NCI-H1417 treated with DMSO at 0.1 percent for 48 hours (cell line): ENCODE measurements at places on chromosomes 6 and 20.

DNA sequence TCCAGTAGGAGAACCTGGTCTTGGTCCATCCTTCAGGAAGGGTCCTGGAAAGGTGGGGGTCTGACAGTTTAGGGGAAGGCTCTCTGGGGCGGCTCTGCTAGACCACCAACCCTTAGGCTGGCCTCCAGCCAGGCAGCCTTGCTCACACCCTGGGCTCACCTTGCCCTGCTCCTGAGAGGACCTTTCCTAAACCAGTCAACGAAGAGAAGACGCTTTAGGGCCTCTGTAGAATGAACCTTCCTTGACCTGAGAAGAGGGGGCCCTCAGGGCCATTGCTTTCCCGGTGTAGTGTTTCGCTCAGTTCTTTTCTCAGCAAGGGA lies 1.1 kb downstream of the CDC25B start:
- no peak for DNase-seq

DNA sequence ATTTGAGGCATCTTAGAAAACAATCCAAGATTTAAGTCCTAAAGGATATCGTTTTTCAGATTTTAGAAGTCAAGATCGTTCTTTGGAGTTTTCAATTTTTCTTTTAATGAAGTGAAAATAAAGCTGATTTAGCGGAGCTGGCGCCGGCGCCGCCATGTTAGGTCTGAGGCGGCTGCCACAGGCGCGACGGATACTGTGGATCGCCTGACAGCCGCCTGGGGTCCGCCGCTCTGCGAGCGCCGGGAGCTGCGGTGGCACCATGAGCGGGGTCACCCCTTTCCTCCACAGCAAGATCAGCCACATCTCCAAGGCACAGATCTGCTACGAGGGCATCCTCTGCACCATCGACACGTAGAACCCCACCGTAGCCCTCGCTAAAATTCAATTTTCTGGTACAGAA lies 247.2 kb downstream of the GJA1 start:
- no peak for DNase-seq

GRCh38 chr6:31299511-31299910 lies 27.6 kb upstream of the HLA-C start:
- no peak for DNase-seq

DNA sequence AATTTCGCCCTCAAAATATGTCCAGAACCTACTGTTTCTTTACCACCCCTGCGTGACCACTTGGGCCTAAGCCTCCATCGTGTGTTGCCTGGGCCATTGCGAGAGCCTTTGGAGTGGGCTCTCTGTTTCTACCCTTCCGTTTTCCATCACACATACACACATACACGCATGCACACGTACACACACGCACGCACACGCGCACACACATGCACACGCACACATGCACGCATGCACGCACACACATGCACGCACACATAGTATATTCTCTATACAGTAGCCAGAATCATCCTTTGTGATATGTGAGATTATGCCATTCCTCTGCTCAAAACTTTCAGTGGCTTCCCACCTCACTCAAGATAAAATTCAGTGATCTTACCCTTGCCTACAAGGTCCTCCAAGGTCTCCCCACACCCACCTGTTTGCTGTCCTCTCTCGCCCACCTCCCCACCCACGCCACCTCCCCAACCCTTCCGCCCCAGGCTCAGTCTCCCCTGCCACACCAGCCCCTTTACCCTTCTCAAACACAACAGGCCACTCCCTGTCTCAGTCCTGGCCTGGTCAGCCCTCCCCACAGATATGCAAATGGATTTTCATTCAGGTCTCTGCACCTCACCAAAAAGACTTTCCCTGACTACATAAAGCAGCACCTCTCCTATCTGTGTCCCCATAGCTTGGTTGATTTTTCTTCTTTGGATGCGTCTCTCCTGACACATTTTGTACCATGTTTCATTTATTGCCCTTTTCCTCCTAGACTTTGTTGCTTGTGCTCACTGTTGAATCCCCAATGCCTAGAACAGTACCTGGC lies 559.6 kb downstream of the CD83 start:
- no peak for DNase-seq

DNA sequence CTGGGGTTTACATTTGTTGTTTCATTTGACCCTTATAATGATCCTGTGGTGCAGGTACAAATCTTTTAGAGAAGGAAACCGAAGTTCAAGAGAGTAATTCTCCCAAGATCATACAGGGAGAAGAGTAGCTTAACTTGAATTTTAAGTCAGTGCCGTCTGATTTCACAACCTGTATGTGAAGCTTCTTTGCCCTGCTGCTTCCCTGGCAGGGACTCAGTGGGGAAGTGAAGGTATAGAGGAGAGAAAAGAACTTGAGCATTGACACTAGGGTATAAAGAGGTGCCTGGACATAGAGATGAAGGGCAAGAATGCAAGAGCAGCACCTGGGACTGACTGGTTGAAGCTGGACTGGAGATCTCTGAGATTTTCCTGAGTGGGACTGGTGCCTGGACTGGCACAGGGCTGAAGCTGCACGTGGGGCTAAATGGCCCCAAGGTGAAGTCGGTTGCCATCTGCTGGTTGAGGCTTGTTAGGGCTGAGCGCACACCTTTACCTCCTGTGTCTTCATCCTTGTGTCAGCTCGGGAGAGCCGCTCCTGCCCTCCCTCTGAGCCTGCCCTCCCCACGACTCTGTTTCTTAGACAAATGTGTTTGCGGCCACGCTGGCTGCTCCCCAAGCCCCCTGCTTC lies 41.8 kb downstream of the FARS2 start:
- DNase-seq: no peak

DNA sequence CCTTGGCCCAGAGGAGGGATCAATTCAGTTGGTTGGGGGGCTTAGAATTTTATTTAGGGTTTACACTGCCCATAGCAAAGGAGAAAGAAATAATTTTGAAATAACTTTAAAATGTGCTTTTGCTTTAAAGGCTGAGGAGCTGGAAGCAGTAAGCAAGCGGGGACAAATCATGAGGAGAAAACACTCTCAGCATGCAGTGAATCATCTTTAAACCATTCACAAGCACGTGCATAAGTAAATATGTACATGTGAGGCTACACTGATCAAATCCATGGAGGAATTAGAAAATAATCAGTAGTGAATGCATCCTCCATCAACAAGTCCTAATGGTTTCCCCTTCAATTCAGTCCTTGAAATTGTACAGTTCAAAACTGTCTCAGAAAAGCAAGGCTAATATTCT lies 181.0 kb downstream of the MTFR2 start:
- no peak for DNase-seq

GRCh38 chr20:40416274-40416673 lies 272.8 kb downstream of the MAFB start:
- no peak for DNase-seq
